ENCODE measurements at places on chromosomes 3 and 15. TPM values are rescaled to one million over a fixed set of nuclear protein-coding genes. Genes with fewer than 3 reads are reported as not detected.

WDR6 gene
- total RNA-seq, result 75.4 TPM

IL17RE gene
- 0.23 TPM for total RNA-seq

RBM5 gene
- 147 TPM for total RNA-seq

ELL3 gene
- 2.7 TPM for total RNA-seq

RTP3 gene
- not detected for total RNA-seq

NCBP2 gene
- 101 TPM for total RNA-seq

ADIPOQ gene
- total RNA-seq, result not detected

HIGD2B gene
- not detected for total RNA-seq

NECTIN3 gene
- 63.3 TPM for total RNA-seq

OR5K2 gene
- not detected for total RNA-seq

SAMMSON gene
- not detected for total RNA-seq

CCK gene
- not detected for total RNA-seq

SLC38A3 gene
- total RNA-seq, result not detected

PLIN1 gene
- 0.30 TPM for total RNA-seq

CACNA2D3 gene
- total RNA-seq, result not detected

MUC13 gene
- total RNA-seq, result not detected

C3orf52 gene
- 10.7 TPM for total RNA-seq

PTPRG gene
- 29.5 TPM for total RNA-seq

GANC gene
- 15.4 TPM for total RNA-seq

RTP4 gene
- total RNA-seq, result not detected

CHST2 gene
- 11.9 TPM for total RNA-seq

SLC12A1 gene
- total RNA-seq, result not detected

PP2D1 gene
- total RNA-seq, result not detected
